ENCODE measurements at places on chromosomes 1 and 21.

GRCh38 chr1:74835051-74835450 is 102.1 kb downstream of the TYW3 start:
- H3K36me3 ChIP-seq, result no peaks in the 10 kb centered on the region
- no peak overlapping the region for H3K4me3 ChIP-seq
- no peak for DNase-seq
- no peaks in the 10 kb centered on the region for H3K27me3 ChIP-seq
- H3K27ac ChIP-seq, result no peak overlapping the region

GRCh38 chr1:107138166-107138565 is 2.7 kb upstream of the NTNG1 start:
- no peak overlapping the region for H3K27ac ChIP-seq
- H3K4me1 ChIP-seq, result no peaks in the 10 kb centered on the region
- no peak overlapping the region for H3K4me3 ChIP-seq
- DNase-seq, result no peak
- no peaks in the 10 kb centered on the region for H3K36me3 ChIP-seq

DNA sequence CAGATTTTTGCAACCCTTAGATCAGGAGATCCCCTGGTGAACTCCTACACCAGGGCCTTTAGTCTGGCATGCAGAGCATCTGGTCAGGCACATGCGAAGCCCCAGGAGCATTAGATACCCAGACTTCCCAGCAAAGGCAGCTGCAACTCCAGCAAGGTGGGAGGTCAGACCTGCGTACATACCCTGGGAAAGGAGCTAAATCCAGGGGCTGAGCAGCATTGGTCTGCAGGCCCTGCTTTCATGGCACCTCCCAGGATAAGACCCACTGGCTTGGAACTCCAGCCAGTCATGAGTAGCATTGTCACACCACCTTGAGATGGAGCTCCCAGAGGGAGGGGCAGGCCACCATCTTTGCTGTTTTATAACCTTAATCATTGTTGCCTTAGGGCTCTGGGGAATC is 92.3 kb downstream of the KCNT2 start:
- no peaks in the 10 kb centered on the region for H3K4me1 ChIP-seq
- no peaks in the 10 kb centered on the region for H3K27me3 ChIP-seq
- H3K36me3 ChIP-seq, result no peaks in the 10 kb centered on the region
- H3K27ac ChIP-seq, result no peak overlapping the region

GRCh38 chr1:168439456-168440375 is 104.1 kb downstream of the XCL2 start:
- H3K36me3 ChIP-seq, result no peaks in the 10 kb centered on the region
- DNase-seq, result peak; percentile 53
- no peak overlapping the region for H3K27ac ChIP-seq
- no peaks in the 10 kb centered on the region for H3K27me3 ChIP-seq
- H3K4me1 ChIP-seq, result no peaks in the 10 kb centered on the region

DNA sequence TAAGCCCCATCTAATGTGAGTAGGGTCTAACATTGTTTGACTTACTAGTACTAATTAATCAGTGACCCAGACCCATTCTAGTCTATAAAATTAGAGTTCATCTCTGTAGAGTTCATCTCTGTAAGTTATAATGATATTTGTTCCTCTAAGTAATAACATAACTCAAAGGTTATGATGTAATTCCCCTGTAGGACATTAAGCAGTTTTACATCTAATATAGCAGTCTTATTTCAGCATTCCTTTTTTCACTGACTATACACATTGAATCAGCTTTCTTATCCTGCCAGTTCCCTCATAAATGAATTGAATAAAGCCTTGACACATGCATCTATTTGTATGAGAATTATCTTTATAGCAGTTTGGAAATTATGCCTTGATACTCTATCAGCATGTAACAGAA is 90.9 kb downstream of the SH3GLB1 start:
- no peak overlapping the region for H3K4me3 ChIP-seq
- H3K36me3 ChIP-seq, result no peaks in the 10 kb centered on the region
- H3K27me3 ChIP-seq, result no peaks in the 10 kb centered on the region
- H3K4me1 ChIP-seq, result no peaks in the 10 kb centered on the region
- H3K27ac ChIP-seq, result no peak overlapping the region

DNA sequence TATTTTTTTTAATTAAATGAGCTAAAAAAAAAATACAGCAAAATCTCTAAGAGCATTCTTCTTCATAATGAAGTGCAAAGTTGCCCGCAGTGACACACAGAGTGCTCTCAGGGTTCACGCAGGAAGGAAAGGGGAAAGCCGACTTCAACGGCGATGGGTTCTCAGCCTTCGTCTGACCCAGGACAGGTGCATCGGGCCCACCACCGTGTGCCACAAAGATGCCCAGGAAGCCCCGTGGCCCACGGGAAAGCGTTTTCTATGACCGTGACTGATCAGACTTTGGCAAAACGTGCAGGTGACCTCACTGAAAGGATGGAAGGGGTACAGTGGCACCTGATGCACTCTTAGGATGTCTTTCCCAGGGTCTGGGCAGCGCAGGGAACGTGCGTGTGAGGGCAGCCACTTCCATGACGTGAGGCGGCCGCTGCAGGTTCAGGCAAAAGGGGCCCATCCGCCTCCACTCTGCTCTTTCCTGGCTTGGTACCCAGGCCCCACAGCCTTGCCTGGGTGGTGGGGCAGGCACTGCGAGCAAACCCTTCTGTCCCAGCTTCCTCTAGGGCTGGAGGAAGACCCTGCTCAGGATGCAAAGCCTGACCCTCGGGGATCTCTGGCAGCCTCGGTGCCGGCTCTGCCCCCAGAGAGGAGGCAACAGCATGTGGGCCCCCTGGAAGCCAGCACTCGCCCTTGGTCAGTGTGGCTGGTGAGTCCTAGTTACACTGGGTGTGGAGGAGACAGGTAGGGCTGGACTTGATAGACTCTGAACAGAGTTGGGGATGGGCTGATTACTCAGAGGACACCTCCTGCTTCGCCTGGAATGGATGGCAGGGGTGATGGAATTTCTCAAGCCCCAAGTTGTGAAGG is 8.3 kb downstream of the LRRC47 start:
- DNase-seq, result no peak
- H3K27ac ChIP-seq, result no peak overlapping the region
- peaks cover 6% of the 10 kb centered on the region for H3K4me1 ChIP-seq
- no peaks in the 10 kb centered on the region for H3K27me3 ChIP-seq

- no peaks in the 10 kb centered on the region for H3K36me3 ChIP-seq
- no peaks in the 10 kb centered on the region for H3K4me1 ChIP-seq
- no peak overlapping the region for H3K4me3 ChIP-seq
- H3K27me3 ChIP-seq, result no peaks in the 10 kb centered on the region
Measured at GRCh38 chr21:45556645-45557615, 14.7 kb upstream of the SLC19A1 start.

DNA sequence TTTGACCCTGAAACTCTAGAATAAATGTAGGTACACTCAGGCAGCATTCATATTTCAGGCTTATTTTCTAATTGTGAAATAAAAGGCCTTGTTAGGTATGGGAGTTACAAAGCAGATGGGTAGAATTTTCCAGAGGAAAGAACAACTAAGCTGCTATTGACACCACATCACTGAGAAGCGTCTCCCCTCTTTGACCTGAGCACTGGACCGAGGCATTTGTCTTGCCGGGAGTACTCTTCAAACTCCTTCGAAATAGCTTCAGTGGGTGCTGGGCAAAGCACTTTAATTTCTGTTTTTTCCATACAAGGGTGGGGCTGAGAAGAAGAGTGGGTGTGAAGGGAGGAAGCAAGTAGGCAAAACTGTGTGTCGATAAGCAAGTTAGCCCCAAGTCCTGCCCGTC is 36.4 kb downstream of the ABCA4 start:
- H3K4me3 ChIP-seq, result no peak overlapping the region
- DNase-seq, result no peak
- no peak overlapping the region for H3K27ac ChIP-seq
- H3K4me1 ChIP-seq, result no peaks in the 10 kb centered on the region

- H3K4me3 ChIP-seq, result no peak overlapping the region
- no peaks in the 10 kb centered on the region for H3K36me3 ChIP-seq
- H3K4me1 ChIP-seq, result peaks cover 7% of the 10 kb centered on the region
Measured at GRCh38 chr1:93593854-93594602, 87.6 kb downstream of the BCAR3 start.

DNA sequence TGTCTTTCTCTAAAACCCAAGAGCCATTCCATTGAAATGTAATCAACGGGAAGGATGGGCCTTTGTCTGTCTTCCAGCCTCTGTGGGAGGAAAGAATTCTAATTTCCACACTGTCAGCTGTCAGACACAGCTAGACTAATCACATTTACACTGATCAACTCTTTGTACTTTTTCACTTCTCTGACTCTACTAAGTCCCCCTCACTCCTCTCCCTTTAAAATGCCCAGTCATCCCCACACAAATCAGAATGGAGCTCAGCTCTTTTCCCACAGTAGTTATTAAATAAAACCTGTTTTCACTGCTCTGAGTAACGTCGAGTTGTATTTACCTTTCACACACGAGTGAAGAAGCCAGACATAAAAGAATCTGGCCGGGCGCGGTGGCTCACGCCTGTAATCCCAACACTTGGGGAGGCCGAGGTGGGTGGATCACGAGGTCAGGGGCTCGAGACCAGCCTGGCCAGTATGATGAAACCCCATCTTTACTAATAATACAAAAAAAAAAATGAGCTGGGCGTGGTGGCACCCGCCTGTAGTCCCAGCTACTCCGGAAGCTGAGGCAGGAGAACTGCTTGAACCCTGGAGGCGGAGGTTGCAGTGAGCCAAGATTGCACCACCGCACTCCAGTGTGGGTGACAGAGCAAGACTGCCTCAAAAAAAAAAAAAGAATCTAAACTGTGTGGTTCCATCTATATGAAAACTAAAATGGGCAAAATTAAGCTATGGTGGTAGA is 13.3 kb downstream of the ZBTB8OS start:
- no peaks in the 10 kb centered on the region for H3K36me3 ChIP-seq
- H3K4me1 ChIP-seq, result no peaks in the 10 kb centered on the region
- H3K27me3 ChIP-seq, result no peaks in the 10 kb centered on the region
- DNase-seq, result no peak

DNA sequence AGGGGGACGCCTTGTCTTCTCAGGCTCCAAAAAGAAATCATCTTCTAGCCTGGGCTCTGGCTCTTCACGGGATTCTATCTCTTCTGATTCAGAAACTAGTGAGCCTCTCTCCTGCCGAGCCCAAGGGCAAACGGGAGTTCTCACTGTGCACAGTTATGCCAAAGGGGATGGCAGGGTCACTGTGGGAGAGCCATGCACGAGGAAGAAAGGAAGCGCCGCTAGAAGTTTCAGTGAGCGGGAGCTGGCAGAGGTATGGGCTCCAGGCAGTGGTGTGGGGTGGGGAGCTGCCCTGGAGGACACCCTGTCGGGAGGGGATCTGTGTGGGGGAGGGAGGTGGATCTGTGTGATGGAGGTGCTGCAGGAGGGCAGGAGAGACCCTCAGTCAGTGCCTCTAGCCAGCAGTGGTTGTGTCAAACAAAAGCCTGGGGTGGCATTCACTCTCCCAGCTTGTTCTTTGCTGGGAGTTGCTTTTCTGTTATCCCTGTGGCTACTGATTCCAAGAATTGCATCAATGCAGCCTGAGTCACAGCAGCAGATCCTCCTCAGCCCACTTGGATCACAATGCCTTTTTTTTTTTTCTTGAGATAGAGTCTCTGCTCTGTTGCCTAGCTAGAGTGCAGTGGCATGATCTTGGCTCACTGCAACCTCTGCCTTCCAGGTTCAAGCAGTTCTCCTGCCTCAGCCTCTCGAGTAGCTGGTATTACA is 21.8 kb downstream of the KDM4A start:
- no peak overlapping the region for H3K27ac ChIP-seq
- no peak for DNase-seq
- H3K4me1 ChIP-seq, result peaks cover 6% of the 10 kb centered on the region
- no peaks in the 10 kb centered on the region for H3K27me3 ChIP-seq
- H3K36me3 ChIP-seq, result peaks cover 6% of the 10 kb centered on the region
- H3K4me3 ChIP-seq, result no peak overlapping the region

DNA sequence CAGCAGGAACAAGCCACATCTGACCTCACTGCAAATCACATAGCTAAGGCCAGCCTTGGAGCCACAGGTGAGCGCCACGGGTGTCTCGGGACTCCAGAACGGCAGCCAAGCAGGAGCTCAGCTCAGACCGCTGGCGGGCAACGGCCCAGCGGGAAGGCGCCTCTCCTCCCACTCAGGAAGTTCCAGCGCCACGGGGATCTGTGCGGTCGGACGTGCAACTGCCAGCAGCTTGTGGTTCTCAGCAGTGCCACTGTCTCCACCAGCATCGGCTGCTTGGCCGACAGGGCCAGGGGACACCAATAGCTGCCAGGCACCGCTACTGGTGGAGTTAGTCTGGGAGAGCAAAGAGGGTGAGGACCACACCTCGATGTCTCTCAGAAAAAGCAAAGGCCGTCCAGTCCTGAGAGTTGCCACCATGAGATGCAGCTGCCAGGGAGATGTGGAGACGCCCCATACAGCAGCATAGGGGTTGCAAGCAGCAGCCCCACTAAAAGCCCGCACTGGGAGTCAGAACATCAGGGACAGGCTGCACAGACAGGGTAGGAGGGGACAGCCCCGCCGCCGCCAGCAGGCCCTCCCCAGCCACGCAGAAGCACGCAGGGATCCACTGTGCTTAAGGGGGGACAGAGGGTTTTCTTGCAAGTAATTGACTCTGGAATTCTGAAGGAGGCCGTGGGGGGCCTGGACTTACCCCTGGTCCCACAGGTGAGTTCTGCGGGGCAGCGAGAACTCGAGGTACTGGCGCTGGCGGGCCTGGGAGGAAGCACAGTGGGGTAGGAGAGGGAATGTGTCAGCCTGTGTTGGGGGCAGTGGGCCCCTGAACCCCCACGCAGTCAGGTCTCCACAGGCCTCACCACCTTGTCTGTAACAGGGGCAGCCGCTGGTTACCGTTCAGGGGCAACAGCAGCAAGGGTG is 83.5 kb downstream of the NPHP4 start:
- DNase-seq, result no peak
- H3K4me1 ChIP-seq, result no peaks in the 10 kb centered on the region
- H3K27ac ChIP-seq, result no peak overlapping the region
- no peak overlapping the region for H3K4me3 ChIP-seq

DNA sequence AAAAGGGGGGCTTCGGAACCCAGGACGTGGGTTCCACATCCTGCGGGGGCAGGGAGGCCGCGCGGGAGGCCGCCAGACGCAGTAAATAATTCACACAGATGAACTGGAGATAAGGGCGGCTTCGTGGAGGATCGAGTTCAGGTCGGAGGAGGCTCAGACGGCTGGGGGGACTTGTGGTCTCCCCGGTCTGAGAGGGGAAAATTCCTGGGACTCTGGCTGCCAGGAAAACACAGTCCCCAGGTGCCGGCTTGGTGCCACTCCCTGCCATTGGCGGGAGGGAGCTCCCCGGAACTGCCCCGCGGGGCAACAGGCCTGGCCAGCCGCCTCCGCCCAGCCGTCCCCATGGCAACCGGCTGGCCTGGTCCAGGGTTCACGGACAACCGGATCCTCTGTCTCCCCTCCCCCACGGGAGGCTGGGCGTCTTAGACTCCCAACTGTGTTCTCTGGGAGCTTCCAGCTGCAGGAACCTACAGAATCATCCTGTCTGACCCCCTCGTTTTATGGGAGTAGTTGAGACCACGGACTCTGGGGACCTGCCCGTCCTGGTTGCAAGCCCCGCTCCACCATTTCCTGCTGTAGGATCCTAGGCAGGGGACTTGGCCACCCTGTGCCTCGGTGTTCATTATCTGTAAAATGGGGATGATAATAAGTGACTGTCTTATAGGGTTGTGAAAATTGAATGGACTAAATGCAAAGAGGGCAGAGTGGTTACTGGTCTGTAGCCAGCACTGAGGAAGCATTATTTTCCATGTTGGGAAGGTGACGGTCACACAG is 9.6 kb downstream of the CAMK2N1 start:
- H3K36me3 ChIP-seq, result no peaks in the 10 kb centered on the region
- no peak overlapping the region for H3K4me3 ChIP-seq
- DNase-seq, result no peak
- H3K4me1 ChIP-seq, result no peaks in the 10 kb centered on the region

GRCh38 chr1:243642936-243643335 is 207.1 kb downstream of the AKT3 start:
- no peaks in the 10 kb centered on the region for H3K27me3 ChIP-seq
- H3K4me3 ChIP-seq, result no peak overlapping the region
- no peaks in the 10 kb centered on the region for H3K4me1 ChIP-seq
- H3K27ac ChIP-seq, result no peak overlapping the region
- no peaks in the 10 kb centered on the region for H3K36me3 ChIP-seq
